ENCODE measurements at places on chromosomes 13 and 19.

DNA sequence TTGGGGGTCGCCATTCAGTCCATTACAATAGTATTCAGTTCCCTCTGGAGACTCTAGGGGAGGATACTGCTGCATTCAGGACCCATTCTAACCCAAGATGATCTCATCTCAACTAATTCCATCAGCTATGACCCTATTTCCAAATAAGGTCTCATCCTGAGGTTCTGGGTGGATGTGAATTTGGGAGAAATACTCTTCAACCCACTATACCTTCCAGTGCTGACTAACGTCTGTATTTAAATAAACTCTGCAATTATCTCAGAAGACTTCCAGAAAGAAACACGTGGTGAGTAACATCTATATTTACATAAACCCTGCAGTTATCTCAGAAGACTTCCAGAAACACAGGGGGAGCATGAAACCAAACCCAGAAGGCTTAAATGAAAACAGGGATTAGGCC, 1300.7 kb downstream of the PCDH9 start:
- DNase-seq, result no peak

DNA sequence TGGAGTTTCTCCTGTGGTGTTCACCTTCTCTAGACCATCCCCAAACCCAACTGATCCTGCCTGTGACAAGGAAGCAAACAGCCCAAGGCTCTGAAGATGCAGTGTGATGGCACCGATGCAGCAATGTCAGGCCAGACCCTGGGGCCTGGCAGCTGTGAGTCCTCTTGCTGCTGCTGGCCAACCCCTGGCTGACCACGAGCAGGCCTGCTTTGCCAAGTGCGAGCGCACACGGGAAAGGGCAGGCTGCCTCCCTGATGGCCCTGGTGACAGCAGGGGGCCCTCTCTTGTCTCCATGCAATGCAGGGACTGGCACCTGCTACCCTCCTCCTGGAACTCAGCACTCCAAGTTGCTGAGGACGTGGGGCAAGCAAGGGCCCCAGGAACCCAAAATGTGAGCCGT, 5.4 kb upstream of the VSTM2B start:
- no peak for DNase-seq

- DNase-seq, result no peak
Observed at GRCh38 chr13:49657241-49657641, 28.9 kb downstream of the ARL11 start.

DNA sequence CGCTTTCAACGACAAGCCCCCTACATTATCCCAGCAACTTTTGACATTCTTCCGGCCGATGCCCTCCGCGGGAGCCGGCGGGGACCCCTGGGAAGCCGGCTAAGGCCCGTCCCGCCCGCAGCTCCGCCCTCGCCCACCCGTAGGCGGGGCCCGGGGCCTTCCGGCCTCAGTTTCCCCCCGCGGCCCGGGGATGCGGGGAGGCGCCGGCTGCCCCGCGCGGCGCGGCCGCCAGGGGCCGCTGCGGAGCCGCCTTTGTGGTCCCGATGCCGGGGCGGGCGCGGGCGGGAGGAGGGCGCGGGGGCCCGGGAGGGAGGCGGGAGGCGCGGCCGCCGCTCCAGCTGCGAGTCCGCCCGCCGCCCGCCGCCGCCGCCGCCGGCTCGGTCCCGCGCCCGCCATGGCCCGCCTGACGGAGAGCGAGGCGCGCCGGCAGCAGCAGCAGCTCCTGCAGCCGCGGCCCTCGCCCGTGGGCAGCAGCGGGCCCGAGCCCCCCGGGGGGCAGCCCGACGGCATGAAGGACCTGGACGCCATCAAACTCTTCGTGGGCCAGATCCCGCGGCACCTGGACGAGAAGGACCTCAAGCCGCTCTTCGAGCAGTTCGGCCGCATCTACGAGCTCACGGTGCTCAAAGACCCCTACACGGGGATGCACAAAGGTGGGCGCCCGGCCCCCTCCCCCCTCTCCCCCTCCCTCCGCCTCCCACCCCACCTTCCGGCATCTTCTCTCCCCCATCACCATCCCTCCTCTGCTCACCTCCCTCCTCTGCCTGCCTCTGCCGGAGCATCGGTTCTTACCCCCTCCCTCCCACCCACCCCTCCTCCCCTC, at the start of gene CELF5:
Gene CELF5 (plus strand): TSS at position 316 of the 823 bp plus-strand sequence. CDS start 79 bp downstream, at position 395.
- peak; percentile 23 for DNase-seq

DNA sequence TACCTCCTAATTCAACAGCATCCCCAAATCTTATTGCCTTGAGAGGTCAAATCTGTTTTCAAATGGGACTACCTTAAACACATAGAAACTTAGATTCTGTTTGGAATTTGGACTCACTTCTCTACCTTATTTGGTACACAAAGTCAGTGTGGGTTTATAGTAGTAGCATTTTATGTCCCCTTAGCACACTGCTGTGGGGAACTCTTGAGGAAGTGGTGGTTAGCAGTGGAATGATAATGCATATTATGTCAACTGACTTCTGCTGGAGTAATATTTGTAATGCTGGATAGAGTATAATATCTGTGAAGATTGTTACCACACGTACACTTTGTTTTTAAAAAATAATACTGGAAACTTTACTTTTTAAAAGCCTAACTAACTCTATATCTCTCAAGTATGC, 386.3 kb downstream of the NDFIP2 start:
- no peak for DNase-seq

GRCh38 chr13:113756441-113757097, 2.5 kb upstream of the TMEM255B start:
- DNase-seq, result no peak

DNA sequence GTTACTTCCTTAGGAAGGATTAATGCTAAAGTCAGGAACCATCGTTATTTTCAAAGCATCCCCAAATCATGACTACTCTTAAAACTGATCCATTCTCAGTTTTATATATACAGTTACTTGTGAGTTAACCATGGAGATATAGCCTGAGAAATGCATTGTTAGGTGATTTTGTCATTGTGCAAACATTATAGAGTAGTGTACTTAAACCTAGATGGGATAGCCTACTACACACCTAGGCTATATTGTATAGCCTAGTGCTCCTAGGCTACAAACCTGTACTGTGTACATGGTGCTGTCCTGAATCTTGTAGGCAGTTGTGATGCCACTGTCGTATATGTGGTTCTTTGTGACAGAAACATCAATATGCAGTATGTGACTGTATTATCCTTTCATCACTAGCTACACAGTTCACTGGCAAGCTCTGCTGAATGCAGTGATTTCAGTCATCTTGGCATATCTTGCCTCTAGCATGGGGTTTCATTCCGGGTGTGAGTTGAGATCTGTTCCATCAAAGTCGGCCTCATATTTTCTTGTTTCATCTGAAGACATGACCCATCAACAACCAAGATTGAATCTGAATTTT, 45.3 kb downstream of the CDK8 start:
- DNase-seq, result no peak

DNA sequence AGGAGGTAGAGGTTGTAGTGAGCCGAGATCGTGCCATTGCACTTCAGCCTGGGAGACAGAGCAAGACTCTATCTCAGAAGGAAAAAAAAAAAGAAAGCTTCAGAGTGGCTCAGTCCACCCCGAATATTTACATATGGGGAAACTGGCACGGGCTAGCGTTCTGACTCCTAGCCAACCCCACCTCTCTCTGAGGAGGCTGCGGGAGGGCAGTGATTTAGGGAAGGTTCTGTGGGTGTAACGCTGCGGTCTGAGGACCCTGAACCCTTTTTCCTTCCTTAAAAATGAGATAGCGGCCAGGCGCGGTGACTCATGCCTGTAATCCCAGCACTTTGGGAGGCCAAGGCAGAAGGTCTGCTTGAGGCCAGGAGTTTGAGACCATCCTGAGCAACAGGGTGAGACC, 5.0 kb downstream of the LRRC25 start:
- DNase-seq, result no peak

Measured in stimulated activated CD4-positive, alpha-beta T cell treated with anti-CD3 and anti-CD28 coated beads, Interleukin-1b, Interleukin-23, amount 100 ng/mL, for 1 hour (primary cell).